ENCODE measurements at places on chromosomes 5 and 9. TPM values are rescaled to one million over a fixed set of nuclear protein-coding genes. Genes with fewer than 3 reads are reported as not detected.

The TMC1 gene
- total RNA-seq: not detected

The S1PR3 gene
- 4.5 TPM for total RNA-seq

DNA sequence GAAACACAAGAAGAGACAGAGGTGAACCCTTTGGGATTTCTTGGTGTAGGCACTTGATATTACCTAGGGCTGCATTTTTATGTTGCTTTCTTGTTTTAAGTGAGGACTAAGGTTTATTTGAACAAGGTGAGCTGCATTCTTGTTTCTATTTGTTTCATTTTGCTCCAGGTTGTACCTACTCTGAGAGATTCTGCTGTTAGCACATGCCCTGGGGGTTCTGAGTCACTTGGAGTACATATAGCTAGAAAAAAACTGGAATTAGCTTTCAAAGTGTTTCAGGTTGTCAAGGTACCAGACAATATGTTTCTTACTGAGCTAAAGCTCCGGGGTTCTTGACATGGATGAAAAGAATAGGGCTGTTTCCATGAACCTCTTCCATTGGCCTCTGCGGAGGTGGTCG, 299.4 kb downstream of the ICE1 start:
- DNase-seq: no peak

The DRD1 gene
- 0.17 TPM for total RNA-seq

The AQP3 gene
- total RNA-seq: 60.5 TPM

DNA sequence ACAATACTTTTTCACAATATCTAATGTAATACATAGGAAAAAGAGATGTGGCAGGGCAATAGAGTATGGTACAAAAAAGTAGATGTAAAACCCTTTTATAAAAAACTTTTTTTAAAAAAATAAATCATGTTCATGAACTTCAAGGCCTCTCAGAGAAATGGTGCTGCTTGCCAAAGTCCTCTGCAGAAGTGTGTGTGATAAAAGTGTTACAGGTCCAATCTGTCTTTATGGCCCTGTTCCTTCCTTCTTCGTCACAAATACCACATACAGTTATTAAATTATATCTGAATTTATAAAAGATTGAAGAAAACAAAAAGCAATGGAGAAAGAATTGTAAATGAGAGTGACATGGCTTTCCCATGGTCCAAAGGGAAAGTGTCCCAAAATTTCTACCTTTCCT, 21.7 kb upstream of the CCNH start:
- DNase-seq: no peak

GRCh38 chr5:159331093-159331973, 1.0 kb upstream of the IL12B start:
- DNase-seq: peak; percentile 68

- DNase-seq: no peak
These were observed 23.3 kb upstream of the ABLIM3 start for GRCh38 chr5:149117970-149118369.

The NME5 gene
- 0.50 TPM for total RNA-seq

DNA sequence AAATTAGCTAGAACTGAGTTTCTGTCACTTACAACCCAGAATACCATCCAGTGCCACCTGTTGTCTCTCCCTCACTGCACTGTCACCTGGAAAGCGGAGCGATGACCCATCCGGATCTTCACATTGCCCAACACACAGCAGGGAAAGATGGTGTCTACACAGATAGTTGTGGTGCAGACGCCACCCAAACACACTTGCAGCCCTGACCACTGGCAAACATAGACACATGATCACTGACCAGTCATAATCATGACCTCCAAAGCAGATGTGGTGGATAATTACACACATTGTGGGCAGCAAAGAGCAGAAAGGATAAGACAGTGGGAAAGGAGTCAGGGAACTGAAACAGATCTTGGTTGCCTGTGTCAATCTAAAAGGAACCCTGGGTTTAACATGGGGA, 64.7 kb downstream of the GABBR2 start:
- no peak for DNase-seq

DNA sequence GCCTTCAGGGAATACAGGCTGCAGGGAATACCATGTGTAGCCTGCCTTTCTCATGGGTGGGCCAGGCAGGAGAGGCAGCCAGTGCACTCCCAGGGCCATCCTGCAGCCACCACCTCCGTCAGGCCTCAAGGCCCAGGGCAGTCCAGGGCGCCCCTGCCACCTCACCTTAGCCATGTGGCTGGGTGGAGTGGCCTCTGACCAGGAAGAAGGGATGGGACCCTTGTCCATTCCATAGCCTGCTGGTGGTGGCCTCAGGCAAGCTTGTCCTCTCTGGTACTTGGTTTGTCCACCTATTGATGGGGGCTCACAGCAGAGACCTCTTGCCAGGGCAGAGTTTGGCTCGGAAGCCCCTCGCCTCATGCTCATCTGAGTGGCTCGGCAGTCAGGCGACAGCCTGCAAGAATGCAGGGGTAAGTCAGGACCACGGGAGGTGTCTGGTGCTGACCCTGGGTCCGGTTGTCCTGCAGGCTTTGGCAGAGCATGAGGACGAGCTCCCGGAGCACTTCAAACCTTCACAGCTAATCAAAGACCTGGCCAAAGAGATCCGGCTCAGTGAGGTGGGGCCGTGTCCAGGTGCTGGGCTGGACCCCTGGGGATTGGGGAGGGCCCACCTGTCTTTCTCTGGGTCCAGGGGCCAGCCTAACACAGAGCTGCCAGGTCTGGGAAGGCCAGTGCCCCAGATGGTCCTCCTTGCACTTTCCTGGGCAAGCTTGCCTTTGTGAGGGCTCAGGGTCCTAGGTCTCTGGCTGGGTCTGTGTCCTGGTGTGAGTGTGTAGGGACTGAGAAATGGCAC, 82.9 kb downstream of the PHF2 start:
- DNase-seq: no peak

- no peak for DNase-seq
These were observed 59.7 kb downstream of the ELL2 start for GRCh38 chr5:95901676-95902627.
